ENCODE measurements at places on chromosomes 6 and 20. TPM values are rescaled to one million over a fixed set of nuclear protein-coding genes. Genes with fewer than 3 reads are reported as not detected.

Gene GINS1
- 8.3 TPM for total RNA-seq

Gene TOMM34
- 15.3 TPM for total RNA-seq

Gene EDN3
- total RNA-seq = not detected

Gene ZSCAN23
- total RNA-seq = 2.5 TPM

Gene OPN5
- total RNA-seq = not detected

Gene MDFI
- 4.0 TPM for total RNA-seq

Gene HLA-DPA1
- 7.6 TPM for total RNA-seq

Gene IP6K3
- total RNA-seq = not detected

Gene SUMO4
- 3.5 TPM for total RNA-seq

Gene BPIFB4
- total RNA-seq = not detected

Gene PRDM13
- total RNA-seq = not detected

Gene CD24
- 4.2 TPM for total RNA-seq

Gene PROCR
- total RNA-seq = 60.6 TPM

Gene MEP1A
- total RNA-seq = not detected

Measured in articular chondrocyte of knee joint (primary cell).